ENCODE measurements at places on chromosomes 5 and 9.

- no peak for DNase-seq
Measured at GRCh38 chr5:77719666-77720363, 56.3 kb downstream of the TBCA start.

- no peak for DNase-seq
Measured at GRCh38 chr9:19233344-19233743, 2.9 kb downstream of the DENND4C start.

DNA sequence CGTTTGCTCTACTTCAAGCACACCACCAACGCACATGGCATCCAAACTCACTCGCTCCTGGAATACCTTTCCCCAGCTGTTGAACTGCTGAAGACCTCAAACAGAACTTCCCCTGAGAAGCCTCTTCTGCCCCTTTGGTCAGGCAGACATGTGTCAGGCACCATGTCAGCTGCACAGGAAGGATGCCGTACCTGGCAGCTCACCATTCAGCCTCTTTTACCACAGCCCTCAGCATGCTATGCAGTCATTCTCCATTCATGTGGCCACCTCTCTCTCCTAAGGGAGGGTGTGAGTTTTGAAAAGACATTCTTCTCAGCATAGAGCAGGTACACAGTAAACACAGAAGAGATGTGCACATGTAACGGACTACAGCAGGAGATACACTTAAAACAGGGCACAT is 14.2 kb downstream of the IL4 start:
- DNase-seq, result no peak

DNA sequence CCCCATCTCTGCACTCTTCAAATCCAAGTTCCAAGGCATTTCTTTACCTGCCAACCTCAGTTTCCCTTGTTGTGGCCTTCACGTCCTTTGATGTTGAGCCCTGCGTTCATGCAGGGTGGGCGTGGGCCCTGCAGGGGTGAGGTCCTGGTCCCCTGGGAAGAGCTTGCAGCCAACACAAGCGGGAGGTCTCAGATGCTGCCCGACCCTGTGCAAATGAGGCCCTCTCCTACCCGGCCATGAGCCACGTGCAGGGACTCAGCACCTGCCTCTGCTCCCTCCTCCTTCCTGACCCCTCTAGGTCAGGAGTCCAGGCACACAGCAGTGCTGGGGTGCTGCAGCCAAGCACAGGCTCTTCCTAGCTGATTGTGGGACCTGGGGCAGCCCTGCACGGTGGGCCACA is 124.5 kb downstream of the ADAMTS2 start:
- no peak for DNase-seq

GRCh38 chr9:128271512-128271911 is 4.3 kb downstream of the GOLGA2 start:
- DNase-seq, result no peak

- no peak for DNase-seq
Measured at GRCh38 chr5:110477911-110478310, 248.6 kb downstream of the TMEM232 start.

- DNase-seq, result no peak
Measured at GRCh38 chr5:125470280-125470902, 724.0 kb upstream of the ZNF608 start.

- no peak for DNase-seq
Measured at GRCh38 chr9:134165357-134166315, 1.3 kb upstream of the RNU6ATAC start.

GRCh38 chr9:131226226-131226625 is 50.1 kb downstream of the FAM78A start:
- no peak for DNase-seq

GRCh38 chr9:93517331-93517730 is 59.1 kb upstream of the PHF2 start:
- no peak for DNase-seq

All from amygdala (tissue), 56 donors.